ENCODE measurements at places on chromosomes 1 and 21.

- no peak for DNase-seq
Observed at GRCh38 chr1:48807554-48808260, 31.0 kb upstream of the BEND5 start.

DNA sequence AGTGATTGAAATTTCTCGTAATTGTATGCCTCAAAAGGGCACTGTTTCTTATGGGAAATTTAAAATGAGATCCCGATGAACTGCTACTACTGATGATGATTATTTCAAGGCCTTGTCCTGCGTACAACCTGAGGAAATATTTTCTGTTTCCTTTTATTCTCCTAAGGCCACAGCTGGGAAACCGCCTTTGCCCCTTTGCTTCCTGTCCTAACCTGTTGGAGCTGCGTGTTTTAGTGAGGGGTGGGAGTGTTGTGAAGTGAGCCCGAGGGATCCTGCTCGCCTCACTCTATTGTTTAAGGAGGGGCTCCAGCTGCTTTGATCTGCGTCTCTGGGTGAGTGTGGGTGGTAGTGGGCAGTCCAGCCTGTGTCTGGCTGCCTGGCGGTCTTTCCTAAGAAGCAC lies 14.4 kb downstream of the LAMC2 start:
- no peak for DNase-seq

- DNase-seq: no peak
Observed at GRCh38 chr21:42748620-42749176, 95.3 kb downstream of the PDE9A start.

- no peak for DNase-seq
Observed at GRCh38 chr1:16717336-16718098, 22.8 kb upstream of the RNU1-4 start.

GRCh38 chr1:59687081-59687480 lies 127.7 kb upstream of the HOOK1 start:
- no peak for DNase-seq

DNA sequence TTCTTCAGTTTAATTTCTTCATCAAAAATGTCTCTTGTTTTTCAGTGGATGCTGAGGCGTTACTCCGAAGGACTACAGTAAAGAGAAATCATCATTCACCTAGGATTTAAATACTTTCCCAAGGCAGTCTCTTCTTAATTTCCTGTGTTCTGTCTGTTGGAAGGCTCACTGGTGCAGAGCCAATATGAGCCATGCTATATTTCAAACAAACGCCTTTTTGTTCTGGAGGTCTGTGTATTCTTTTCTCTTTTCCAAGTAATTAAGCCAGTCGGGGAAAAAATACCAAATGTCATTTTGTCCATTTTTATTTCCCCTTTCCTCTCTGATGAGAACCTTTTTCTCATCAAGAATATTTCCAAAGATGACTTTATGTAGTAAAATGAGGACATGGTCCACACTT lies 206.5 kb downstream of the RWDD3 start:
- DNase-seq: no peak

DNA sequence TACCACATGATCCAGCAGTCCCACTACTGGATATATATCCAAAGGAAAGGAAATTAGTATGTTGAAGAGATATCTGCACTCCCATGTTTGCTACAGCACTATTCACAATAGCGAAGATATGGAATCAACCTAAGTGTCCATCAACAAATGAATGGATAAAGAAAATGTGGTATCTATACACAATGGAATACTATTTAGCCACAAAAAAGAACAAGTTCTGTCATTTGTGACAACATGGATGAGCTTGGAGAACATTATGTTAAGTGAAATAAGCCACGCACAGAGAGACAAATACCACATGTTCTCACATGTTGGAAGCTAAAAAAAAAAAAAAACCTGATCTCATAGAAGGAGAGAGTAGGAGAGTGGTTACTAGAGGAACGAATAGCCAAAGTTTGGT lies 17.7 kb downstream of the ATPAF1 start:
- no peak for DNase-seq

DNA sequence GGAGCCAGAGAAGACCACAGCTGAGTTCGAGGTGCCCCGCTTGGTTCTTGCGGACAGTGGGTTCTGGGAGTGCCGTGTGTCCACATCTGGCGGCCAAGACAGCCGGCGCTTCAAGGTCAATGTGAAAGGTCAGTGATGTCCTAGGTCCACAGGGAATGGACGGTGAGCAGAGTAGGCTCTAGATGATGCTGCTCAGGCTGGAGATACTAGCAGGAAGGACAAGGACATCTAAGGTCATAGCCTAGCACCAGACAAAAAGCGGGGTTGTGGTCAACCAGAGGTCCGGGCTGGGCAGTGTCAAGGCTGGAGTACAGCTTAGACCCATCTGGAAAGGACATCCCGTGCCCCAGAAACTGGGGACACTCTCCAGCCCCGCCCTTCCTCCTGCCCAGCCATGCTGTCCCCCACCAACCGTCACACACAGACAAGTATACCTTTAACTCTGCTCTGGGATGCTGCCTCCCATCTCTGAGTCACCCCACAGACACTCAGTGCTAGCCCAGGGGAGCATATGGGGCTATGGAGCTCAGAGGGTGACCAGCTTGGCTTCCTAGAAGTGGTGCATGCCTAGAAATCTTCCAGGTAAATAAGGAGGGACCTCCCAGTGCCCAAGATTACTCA lies 8.7 kb downstream of the TIE1 start:
- DNase-seq: no peak

DNA sequence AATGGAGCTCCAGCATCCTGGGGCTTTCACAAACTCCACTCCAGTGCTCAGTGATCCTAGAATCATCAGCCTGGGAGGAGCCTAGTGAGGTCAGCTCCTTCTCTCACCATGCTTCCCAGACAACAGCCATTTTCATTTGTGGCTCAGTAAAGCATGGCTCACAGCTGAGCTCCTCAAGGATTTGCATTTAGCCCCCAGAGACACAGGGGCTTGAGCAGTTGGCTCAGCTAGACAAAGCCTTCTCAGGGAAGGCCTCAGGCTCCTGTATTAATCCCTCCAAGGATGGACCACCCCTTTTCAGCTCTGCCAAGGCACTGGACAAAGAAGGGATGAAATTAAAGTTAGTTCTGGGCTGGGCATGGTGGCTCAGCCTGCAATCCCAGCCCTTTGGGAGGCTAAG lies 39.5 kb downstream of the ERI3 start:
- no peak for DNase-seq

GRCh38 chr1:43549921-43550597 lies 19.4 kb downstream of the PTPRF start:
- DNase-seq: no peak

GRCh38 chr1:182281541-182281940 lies 110.0 kb downstream of the GLUL start:
- DNase-seq: no peak

DNA sequence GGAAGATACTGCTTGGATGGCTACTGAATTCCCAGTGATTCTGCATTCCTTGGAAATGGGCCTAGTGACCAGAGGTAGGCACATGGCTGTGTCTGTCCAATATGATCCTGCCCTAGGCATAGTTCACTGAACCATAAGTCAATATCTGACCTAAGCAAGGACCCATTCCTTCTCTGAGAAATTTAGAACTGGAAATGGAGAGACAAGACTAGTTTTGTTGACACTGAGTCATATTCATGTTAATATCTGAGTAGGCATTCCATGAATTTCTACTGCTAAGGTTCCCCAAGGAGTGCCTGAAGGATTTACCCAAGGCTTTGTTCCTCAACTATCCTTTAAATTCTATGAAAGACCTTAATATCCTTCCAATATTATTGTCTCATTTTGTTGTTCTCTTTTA lies 329.8 kb upstream of the BEND5 start:
- no peak for DNase-seq

- no peak for DNase-seq
Observed at GRCh38 chr1:115261496-115261895, 76.6 kb downstream of the NGF start.

DNA sequence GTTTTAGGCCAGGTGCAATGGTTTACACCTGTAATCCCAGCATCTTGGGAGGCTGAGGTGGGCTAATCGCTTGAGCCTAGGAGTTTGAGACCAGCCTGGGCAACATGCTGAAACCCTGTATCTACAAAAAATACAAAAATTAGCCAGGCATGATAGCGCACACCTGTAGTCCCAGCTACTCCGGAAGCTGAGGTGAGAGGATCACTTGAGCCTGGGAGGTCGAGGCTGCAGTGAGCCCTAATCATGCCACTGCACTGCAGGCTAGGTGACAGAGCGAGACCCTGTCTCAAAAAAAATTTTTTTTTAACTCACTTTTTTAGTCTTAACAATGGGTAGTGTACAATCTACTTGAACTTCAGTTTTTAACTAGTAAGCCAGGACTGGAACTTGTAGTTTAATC lies 137.5 kb downstream of the HS2ST1 start:
- no peak for DNase-seq

DNA sequence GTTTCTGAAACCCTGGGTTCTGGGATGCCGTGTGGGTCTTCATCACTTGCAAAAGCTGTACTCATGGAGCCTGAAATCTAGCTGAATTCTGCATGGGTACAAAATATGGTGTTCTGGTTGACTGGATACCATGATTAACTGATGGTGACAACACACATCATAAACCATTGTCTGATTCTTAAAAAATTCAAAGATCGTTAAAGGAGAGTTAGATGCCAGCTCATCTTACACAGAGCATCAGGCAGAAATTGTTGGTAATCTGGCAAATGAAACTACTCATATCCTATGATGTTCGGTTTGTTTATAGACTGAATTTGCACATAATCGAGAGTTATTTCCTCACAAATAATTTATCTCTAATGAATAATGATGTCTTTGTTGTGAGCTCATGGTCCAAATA lies 218.1 kb upstream of the PKN2 start:
- no peak for DNase-seq

DNA sequence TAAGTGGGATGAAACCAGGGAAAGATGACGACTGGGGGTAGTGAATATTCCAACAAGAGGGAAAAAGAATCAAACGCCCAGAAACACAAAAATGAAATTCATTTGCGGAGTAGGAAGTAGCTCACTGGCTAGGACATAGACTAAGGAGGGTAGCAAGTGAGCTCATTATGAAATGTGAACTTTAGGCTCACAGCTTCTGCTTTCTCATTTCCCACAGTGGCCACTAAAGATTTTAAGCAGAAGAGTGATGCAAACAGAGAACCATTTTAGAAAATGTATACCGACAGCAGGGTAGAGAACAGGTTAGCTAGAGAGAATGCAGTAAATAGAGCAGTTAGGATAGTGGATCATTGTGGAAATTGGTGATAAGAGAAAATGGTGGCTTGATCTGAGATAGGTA lies 3.5 kb downstream of the CD48 start:
- DNase-seq: no peak

DNA sequence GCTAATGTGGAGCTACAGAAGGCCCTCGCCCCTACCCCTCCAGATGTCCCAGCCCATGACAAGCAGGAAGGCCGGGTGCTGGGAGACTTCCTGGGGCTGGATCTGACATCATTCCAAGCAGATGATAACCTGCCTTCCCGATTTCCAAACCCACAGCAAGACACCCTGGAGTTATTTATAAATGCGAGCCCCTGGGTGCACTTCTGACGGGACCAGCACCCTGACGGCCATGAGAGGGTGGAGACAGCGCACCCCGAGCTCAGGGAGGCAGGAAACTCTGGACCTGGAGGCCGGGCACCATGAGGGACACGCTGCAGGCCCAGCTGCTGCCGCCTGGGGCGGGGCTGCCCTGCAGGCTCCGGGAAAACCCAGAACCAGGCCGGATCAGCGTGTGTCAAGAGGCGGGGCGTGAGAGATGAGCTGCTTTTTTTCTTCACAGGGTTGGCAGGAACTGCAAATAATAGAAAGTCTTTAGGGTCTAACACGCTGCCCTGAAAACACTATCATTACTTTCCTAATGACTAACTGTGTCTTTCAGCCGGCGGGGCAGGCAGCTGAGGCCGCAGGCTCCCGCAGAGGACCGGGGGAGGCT lies 2.5 kb upstream of the PCBP3 start:
- DNase-seq: no peak

GRCh38 chr1:180598333-180598974 lies 33.4 kb upstream of the XPR1 start:
- no peak for DNase-seq

- DNase-seq: no peak
Observed at GRCh38 chr1:92980732-92981647, 19.7 kb upstream of the DIPK1A start.

- no peak for DNase-seq
Observed at GRCh38 chr1:119253366-119253765, 112.9 kb upstream of the WARS2 start.

DNA sequence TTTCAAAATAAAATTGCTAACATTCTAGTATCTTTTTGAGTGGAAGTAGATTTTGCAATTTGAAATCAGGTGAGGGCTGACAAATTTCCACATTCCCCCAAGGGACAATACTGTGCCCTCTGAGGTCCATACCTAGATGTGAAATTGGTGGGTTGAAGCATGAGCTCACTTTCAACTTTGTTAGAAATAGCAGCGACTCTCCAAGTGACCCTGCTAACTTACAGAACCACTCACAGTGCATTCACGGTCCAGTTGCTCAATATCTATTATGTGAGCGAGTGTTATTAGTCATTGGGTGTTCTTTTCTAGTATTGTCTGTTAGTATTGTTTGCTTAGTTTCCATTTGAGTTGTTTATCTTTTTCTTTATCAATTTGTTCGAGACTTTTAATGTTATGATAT lies 53.6 kb upstream of the ASB17 start:
- no peak for DNase-seq

- no peak for DNase-seq
Observed at GRCh38 chr1:11764519-11764918, 2.5 kb downstream of the C1orf167 start.

DNA sequence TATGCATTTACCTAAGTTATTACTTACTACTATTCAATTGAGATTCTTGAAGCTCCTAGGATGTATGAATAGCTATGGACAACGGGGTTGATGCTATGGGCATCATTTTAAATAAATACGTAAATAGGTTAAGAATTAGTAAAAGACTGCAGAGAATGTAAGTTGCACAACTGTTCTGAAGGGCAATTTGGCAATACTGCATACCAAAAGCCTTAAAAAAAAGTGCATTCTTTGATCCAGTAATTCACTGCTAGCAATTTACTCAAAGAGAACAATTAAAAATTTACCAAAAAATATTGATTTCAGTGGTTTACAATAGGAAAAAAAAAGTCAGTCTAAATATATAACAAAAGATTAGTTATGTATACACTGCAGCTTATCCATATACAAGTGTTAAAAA lies 3.5 kb downstream of the ARPC5 start:
- no peak for DNase-seq

DNA sequence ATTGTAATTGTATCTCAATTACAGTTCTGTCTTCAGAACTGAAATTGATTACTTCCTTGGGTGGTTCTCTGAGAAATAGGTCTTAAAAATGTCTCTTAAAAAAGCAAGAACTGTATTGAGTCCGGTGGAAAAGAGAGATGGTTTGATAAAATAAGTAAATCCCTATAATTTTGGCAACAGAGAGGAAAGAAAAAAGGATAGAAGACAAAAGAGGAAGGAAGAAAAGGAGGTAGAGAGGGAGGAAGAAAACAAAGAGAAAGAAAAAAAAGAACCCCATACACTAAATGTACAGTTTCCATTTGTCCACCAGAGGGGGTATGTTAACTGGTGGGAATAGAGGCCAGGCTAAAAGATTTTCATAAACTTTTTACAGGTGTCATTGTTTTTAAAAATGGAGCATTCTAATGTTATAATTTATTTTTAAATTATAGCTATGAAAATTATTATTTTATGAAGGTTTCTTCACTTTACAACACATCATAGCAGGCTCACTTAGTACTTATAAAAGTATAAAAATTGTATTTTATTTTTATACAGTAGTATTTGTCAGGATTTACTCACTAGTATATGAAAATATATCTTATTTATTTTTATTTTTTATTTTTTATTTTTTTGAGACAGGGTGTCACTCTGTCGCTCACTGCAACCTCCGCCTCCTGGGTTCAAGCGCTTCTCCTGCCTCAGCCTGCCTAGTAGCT lies 2.1 kb upstream of the UBE2T start:
- no peak for DNase-seq

Data from stimulated activated CD4-positive, alpha-beta T cell treated with anti-CD3 and anti-CD28 coated beads, TNF-alpha, amount 100 ng/mL, for 1 hour (primary cell).